ENCODE measurements at places on chromosomes 3 and 15. TPM values are rescaled to one million over a fixed set of nuclear protein-coding genes. Genes with fewer than 3 reads are reported as not detected.
A peak's percentile ranks its signal among the peaks of the same experiment; 100 is the strongest.

- H3K27ac ChIP-seq: no peak overlapping the region
- H3K36me3 ChIP-seq: no peaks in the 10 kb centered on the region
- no peaks in the 10 kb centered on the region for H3K27me3 ChIP-seq
- no peak for DNase-seq
- no peak overlapping the region for H3K4me3 ChIP-seq
Observed at GRCh38 chr15:34031987-34032760, 6.8 kb downstream of the AVEN start.

- no peaks in the 10 kb centered on the region for H3K27me3 ChIP-seq
- H3K4me3 ChIP-seq: no peak overlapping the region
- no peak overlapping the region for H3K27ac ChIP-seq
- no peak for DNase-seq
Observed at GRCh38 chr3:32619395-32619794, 48.7 kb upstream of the DYNC1LI1 start.

- no peak overlapping the region for H3K27ac ChIP-seq
- H3K36me3 ChIP-seq: no peaks in the 10 kb centered on the region
- H3K4me1 ChIP-seq: no peaks in the 10 kb centered on the region
- H3K27me3 ChIP-seq: no peaks in the 10 kb centered on the region
- no peak for DNase-seq
Observed at GRCh38 chr3:28615971-28616370, 267.3 kb upstream of the AZI2 start.

DNA sequence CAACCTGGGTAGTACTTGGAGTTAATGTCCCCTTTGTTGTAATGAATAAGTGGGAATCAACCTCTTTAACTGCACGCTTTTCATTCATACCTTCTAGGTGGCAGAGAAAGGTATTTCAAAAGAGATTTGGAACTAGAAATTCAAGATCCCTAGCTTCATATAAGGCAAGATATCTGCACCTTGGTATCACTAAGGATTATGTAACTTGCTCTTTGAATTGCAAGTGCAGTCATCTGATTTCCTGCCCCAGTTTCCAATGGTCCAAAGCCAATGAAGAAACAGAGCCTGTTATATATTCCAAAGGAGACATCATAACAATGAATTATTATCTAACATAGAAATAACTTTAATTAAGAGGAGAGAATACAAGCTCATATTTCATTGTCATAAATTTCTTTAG, 54.8 kb upstream of the CMSS1 start:
- H3K4me1 ChIP-seq: no peaks in the 10 kb centered on the region
- H3K27ac ChIP-seq: no peak overlapping the region
- no peaks in the 10 kb centered on the region for H3K27me3 ChIP-seq
- DNase-seq: no peak

DNA sequence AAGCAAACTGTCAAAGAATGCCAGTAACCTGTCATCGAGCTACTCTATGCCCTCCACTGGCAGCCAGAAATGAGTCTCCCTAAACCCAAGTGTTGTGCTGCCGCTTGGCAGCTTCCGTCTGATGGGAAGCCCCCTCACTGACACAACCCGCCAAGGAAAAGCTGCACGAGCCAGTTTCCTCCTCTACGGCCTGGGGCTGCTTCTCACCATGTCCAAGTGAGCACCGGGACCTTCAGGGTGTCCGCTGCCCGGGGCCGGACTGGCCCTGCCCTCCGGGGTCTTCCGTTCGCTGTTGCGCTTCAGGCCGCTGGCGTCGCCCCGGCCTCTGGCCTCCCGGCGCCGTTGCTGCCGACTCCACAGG, 490 bp downstream of the TOMM70 start:
- H3K4me1 ChIP-seq: peaks cover 27% of the 10 kb centered on the region
- H3K36me3 ChIP-seq: no peaks in the 10 kb centered on the region
- H3K4me3 ChIP-seq: peak overlapping the region; percentile 81
- no peaks in the 10 kb centered on the region for H3K27me3 ChIP-seq
- peak overlapping the region; percentile 89 for H3K27ac ChIP-seq

DNA sequence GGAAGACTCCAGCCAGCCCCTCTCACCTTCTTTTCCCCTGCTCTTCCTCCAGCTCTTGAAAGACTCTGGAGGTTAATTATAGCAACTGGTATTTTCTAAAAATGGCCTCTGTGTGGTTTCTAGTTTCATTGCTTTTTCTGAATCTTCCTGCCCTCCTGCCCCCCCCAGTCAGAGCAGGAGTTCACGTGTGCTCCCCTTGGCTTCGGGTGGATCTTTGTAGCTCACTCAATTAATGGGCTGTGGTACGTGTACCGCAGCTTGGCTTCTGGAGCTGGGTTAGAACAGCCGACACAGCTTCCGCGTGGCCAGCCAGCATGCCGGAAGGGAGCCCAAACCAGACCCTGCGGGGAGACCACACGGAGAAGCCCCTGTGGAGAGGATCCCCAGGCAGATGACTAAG, 31.5 kb downstream of the TM2D3 start:
- H3K36me3 ChIP-seq: no peaks in the 10 kb centered on the region
- DNase-seq: no peak
- no peaks in the 10 kb centered on the region for H3K27me3 ChIP-seq

NLGN1 gene
- total RNA-seq: 0.18 TPM

ROPN1B gene
- total RNA-seq: not detected

PAK6 gene
- total RNA-seq: 3.3 TPM
